ENCODE measurements at places on chromosomes 1 and 21.

DNA sequence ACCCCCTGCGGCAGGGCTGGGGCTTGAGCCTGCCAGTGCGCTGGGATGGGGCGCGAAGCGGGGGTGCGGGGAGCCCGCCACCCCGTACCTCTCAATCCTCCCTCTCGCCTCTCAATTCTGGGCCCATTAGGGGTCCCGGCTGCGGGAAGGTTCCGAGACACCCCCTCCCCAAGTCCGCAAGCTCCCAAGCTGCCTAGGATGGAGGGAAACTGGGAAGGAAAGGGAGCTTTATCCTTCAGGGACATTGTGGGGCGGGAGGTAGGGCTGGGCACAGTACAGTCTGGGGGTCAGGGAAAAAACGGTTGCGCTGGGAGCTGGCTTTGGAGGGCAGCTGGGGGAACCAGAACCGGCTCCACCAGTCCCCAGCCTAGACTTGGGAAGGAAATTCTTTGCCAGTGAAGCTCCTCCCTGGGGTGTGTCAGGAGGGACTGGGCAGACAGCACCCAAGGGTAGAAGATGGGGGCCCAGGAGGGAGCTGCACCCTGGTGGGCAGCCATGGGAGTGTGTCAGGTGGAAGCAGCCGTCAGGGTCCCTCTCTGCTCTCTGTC, 904 bp downstream of the GJB3 start:
- DNase-seq = no peak

GRCh38 chr1:92441316-92441696, 45.4 kb downstream of the GFI1 start:
- DNase-seq = no peak

GRCh38 chr1:110155878-110156522, 5.7 kb downstream of the SLC6A17 start:
- DNase-seq = peak; percentile 67

GRCh38 chr1:193552274-193552673, 365.9 kb upstream of the B3GALT2 start:
- no peak for DNase-seq

GRCh38 chr1:110408488-110408887, 994 bp upstream of the LAMTOR5 start:
- peak; percentile 15 for DNase-seq

GRCh38 chr1:24443241-24443656, 27.6 kb downstream of the NIPAL3 start:
- peak; percentile 30 for DNase-seq

GRCh38 chr1:203124011-203124410, 3.5 kb upstream of the ADORA1 start:
- no peak for DNase-seq

DNA sequence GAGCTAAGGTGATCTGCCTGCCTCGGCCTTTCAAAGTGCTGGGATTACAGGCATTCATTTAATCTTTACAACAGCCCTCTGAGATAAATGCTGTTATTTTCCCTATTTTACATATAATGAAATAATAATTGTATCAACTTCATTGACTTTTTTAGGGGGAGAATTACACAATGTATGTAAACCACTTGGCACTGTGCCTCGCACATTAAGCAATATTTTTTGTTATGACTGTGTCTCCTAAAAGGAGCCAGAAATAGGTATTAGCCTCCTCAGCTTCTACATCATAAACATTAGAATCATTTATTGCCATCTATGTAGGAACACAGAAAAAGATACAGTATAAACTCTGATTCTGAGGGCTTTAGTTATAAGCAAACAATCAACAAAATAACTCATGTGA, 1.1 kb upstream of the DNAJC28 start:
- peak; percentile 84 for DNase-seq

- no peak for DNase-seq
These were observed 349.6 kb downstream of the MATN1 start for GRCh38 chr1:30373471-30374399.

GRCh38 chr1:175394739-175395138, 202.2 kb upstream of the KIAA0040 start:
- DNase-seq = no peak

DNA sequence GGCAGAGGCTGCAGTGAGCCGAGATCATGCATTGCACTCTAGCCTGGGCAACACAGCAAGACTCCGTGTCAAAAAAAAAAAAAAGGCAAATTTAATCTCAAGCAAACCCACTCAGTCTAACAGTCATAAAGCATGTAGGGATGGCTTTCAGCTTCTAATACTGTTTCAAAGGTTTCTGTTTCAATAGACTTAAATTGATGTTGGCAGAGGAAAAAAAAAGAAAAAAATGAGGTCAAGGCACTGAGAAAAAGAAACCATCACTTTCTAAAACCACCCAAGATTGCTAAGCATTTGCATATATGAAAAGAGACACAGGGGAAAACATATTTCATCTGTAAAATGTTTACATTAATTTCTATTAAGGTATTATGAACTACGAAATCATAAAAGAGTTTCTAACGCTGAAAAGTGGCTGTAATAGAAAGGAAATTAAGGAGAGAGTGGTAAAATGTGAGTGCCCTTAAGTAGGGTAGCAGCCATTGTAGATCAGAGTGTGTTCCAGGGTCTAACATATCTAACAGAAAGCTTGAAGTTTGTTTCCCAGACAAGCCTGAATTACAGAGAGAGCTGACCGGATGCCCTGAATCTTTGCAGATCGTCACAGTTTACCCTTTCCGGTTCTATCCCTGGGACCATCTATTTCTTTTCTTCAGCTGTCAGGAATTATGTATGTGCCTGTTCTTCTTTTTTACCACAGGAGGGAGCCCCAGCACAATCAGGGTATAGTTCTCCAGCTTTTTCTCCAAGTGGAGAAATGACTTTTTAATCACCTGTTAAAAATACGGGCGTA, 70.0 kb downstream of the PLD5 start:
- DNase-seq = peak; percentile 41

DNA sequence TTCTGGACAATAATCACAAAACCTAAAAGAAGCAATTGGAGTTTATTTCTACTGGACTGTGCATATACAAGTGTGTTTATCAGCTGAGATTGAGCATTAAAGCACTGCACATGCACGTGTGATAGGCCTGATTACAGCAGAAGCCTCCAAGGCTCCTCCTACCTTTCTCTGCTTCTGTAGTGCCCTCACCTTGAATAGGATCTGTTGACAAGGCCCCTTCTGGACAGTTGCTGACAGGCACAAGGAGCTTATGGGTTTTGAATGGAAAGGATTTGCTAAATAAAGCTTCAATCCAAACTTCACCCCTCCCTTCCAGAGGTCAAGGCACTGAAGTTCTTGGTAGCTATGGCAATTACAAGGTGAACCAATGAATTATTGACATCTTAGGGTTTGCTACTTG, 7.9 kb upstream of the SGIP1 start:
- DNase-seq = no peak

DNA sequence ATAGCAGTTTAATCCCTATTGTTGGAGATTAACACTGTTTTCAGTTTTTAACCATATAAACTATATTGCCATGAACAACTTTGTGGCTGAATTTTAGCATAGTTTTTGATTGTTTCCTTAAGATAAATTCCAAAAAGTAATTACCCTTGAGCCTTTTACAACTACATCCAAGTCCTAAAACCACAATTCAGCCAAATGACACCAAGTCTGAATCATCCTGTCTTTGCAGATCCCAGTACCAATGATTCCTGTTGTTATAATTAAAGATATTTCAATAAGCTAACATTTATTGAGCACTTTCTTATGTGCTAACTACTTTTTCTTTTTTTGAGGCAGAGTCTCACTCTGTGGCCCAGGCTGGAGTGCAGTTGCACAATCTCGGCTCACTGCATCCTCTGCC, 35.6 kb downstream of the IL23R start:
- no peak for DNase-seq

DNA sequence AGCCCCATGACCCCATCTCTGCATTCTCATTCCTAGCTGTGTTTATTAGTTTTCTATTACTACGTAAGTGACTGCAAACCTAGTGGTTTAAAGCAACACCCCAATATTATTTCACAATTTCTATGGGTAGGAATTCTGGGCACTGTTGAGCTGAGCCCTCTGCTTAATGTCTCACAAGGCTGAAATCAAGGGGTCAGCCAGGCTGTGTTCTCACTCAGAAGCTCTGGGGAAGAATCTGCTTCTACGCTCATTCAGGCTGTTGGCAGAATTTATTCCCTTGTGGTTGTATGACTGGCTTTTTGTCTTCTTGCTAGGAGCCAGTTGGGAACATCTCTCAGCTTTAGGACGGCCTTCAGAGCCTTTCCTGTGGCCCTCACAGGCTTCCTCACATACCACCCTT, 181.0 kb downstream of the GIPC2 start:
- DNase-seq = no peak

DNA sequence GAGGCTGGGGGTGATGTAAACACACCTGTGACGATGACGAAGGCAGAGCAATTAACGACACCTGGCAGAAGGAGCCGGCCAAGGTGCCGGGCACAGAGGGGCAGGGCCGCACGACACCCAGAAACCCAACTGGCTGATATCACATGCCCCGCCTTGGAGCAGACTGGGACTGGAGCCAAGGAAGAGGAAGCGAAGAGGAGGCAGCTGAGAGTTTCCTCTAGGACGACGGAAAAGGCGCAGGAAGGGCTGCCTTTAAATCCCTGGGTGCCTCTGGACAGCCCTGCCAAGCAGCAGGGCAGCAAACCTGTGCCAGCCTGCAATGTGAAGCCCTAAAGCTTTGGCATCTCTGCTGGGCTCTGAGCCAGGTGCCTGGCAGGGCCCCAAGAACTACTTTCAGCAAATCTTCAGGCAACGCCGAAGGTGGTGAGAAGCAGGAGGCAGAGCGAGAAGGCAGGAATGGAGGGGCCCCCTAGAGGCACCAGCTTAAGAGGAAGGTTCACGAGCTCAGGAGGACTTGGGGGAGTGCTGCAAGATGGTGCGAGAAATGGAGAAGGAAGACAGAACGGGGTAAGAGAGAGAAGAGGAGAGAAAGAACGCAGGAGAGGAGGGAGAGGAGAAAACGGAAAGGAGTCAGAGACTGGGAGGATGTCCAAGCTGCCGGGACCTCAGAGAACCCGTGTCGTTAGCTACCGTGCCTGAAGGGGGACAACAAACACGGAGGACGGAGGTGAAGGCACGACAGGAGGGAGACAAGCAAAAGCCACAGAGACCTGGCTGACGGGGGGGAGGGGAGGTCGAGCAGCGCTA, 25.3 kb upstream of the PEF1 start:
- peak; percentile 63 for DNase-seq

DNA sequence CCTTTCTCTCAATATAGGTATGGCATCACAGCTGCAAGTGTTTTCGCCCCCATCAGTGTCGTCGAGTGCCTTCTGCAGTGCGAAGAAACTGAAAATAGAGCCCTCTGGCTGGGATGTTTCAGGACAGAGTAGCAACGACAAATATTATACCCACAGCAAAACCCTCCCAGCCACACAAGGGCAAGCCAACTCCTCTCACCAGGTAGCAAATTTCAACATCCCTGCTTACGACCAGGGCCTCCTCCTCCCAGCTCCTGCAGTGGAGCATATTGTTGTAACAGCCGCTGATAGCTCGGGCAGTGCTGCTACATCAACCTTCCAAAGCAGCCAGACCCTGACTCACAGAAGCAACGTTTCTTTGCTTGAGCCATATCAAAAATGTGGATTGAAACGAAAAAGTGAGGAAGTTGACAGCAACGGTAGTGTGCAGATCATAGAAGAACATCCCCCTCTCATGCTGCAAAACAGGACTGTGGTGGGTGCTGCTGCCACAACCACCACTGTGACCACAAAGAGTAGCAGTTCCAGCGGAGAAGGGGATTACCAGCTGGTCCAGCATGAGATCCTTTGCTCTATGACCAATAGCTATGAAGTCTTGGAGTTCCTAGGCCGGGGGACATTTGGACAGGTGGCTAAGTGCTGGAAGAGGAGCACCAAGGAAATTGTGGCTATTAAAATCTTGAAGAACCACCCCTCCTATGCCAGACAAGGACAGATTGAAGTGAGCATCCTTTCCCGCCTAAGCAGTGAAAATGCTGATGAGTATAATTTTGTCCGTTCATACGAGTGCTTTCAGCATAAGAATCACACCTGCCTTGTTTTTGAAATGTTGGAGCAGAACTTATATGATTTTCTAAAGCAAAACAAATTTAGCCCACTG, 11.5 kb downstream of the HIPK1 start:
- DNase-seq = no peak

DNA sequence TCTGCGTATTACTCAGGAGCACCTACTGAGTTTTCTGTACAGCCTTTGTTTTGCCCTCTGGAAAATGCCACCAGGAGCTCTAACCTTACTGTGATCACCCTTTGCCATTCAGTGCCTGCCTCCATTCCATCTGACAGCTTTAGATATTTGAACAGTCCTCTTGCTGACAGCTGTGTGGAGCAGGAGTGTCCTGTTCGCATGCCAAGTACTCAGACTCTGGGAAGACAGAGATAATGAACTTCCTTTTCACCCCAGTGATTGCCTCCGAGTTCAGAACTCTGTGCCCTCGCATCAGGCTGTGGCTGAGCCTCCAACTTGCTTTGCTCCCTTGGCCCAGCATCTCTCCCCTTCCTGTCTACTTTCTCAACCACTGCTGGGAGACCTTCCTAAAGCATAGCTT, 74.0 kb downstream of the CACNA1E start:
- no peak for DNase-seq

DNA sequence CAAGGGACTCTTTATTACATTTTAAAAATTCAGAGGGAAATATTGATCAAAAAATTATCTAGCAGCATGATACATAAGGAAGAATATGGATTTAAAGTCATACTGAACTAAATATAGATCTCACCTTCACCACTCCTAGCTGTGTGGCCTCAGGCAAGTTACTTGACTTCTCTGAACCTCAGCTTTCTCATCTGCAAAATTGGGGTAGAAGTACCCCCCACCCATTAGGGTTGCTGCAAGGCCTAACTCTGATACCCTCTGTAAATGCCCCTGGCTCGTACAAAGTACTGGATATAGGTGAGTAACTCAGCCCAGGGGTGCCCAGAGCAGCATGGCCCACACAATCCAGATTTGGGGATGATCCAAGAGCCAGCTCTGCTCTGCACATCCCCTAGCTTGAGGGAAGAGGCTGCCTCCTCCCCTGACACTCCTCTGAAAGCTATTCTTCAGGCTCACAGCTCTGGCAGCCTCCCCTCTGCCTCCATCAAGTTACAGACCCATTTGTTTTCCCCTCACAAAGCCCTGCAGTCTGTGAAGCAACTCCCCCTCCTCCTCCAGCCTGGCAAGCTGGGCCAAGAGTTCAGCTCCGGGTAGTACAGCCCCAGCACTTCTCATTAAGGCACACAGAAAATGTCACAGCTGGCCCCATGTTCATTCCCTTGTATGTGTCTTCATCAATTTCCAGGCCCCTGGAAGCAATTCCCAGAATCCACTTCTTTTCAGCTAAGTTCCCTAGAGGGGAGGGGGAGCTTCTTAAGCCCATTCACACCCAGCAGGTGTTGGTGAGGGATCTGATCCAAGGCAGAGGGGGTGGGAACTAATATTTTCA, 143.7 kb downstream of the PLPP3 start:
- DNase-seq = no peak
